Pons (tissue), 1 donor: ENCODE measurements at places on chromosomes 3 and 15.

GRCh38 chr15:62119874-62120273 is 45.2 kb downstream of the C2CD4B start:
- no peak for DNase-seq

DNA sequence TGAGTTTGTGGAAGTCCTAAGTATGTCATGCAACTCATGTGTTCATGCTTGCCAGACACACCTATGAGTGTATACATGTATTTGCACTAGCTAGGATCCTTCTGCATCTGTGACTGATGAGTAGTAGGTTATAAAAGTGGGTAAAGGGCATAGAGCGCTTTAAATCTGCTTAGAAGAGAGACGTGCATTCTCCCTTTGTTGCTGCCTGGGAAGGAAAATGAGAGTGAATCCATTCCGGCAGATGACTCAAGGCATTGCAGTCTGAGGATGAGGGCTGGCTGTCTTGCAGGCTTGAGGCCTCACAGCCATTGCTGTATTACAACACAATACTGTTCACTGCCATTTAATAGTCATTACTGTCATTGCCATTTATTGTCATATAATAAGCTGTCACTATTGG is 120.8 kb upstream of the UMPS start:
- no peak for DNase-seq

DNA sequence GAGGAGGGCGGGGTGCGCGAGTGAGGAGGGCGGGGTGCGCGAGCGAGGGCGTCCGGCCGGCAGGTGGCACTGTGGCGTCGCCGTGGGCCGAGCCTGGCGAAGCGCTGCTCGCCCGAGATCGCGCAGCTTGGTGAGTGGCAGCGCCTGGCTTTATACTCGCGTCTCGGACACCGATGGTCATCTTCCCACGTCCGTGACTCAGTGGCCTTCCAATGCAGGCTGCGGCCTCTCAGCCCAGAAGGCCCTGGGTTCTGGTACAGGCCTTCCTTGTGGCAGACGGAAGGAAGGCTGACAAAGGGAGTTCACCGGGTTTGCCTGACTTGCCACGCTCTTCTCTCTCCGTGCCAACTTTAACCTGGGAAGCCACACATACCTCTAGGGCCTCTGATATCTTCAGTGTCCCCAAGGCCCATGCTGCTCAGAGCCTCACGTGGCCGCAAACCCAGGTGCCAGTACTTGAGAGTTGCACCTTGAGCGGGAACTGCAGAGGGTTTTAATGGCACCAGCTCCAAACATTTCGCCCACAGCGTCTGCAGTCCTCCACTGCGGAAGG is 195.3 kb upstream of the LYSMD4 start:
- DNase-seq, result peak; percentile 74

DNA sequence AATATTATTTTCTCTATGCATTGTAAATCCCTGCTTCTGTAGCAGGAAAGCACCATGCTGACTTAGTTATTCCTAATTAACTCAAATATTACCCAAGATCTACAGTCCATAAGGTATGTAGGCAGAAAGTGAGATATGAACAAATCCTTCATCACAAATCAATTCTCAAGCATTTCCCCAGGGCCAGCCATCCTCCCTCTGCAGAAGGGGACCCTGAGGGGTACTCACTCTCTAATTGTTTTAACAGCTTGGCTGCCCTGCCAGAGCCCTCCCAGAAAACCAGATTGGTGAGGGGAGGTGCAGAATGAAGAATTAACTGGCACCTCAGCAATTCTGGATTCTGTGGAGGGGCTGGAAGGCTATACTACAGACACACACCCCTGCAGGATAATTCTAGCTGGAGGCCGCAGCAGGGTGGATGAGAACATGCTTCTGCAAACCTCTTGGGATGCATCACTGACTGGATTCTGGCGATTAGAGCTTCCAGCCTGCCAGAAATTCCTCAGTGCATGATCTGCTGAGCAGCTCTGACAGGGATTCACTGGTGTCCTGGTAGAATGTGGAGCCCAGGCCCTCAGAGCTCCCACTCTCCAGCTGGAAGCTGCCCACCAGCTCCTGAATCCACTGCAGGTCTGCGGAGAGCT is 88.6 kb upstream of the HERC1 start:
- no peak for DNase-seq

GRCh38 chr3:52240059-52240885 is 1.3 kb upstream of the TWF2 start:
- peak; percentile 88 for DNase-seq

DNA sequence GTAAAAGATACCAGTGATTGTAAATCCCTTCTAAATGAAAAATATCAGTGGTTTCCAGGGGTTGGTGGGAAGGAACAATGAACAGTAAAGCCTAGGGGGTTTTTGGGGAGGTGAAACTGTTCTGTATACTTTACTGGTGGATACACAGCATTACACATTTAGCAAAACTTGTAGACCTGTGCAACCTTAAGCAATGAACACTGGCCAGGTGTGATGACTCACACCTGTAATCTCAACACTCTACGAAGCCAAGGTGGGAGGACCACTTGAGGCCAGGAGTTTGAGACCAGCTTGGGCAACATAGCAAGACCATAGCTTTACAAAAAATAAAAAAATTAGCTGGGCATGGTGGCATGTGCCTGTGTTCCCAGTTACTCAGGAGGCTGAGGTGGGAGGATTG is 1.8 kb downstream of the CCDC13 start:
- DNase-seq, result no peak

GRCh38 chr15:83010709-83011270 is 649 bp downstream of the C15orf40 start:
- peak; percentile 85 for DNase-seq

DNA sequence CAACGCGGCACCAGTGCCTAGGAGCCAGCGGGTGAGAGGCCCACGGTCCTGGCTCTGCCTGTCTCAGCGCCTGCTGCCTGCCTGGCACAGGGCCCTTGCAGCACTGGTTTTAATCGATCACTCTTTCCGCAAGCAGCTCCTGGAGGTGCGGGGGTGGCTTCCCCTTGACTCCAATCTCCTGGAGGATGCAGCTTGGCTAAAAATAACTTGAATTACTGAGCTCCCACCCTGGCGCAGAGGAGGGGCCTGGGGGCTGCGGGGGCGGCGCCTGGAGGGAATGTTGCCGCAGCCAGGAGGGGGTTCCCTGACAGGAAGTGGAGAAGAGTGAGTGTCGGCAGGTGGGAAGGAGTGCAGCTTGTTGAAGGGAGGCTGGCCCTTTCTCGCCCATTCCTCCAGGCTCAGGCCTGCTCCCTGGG is 9.9 kb upstream of the RPL29 start:
- DNase-seq, result peak; percentile 47

- DNase-seq, result no peak
Measured at GRCh38 chr3:177429771-177430170, 232.5 kb upstream of the TBL1XR1 start.

GRCh38 chr3:196971094-196971698 is 2.6 kb upstream of the PIGZ start:
- no peak for DNase-seq

- DNase-seq, result no peak
Measured at GRCh38 chr3:130671545-130672312, 74.9 kb downstream of the PIK3R4 start.

- DNase-seq, result no peak
Measured at GRCh38 chr3:130259166-130259874, 86.2 kb upstream of the COL6A5 start.

- no peak for DNase-seq
Measured at GRCh38 chr3:123692671-123693070, 107.8 kb upstream of the HACD2 start.

DNA sequence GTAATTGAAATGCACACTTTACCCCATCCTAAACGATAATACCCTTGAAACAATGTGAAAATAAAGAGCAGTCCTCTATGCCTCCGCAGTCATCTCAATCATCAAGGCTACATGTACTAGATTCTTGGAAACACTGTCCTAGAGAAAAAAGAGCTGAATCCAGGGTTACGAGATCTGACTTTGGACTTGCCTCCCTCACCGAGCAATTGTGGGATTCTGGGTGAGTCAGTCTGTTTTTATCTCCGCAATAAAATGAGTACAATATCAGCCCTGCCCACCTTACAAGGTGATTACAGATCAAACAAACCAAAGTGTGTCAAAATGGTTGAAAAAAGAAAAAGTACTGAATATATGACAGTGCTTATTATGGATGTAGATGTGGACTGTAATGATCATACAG is 152.3 kb upstream of the SNTN start:
- DNase-seq, result no peak

DNA sequence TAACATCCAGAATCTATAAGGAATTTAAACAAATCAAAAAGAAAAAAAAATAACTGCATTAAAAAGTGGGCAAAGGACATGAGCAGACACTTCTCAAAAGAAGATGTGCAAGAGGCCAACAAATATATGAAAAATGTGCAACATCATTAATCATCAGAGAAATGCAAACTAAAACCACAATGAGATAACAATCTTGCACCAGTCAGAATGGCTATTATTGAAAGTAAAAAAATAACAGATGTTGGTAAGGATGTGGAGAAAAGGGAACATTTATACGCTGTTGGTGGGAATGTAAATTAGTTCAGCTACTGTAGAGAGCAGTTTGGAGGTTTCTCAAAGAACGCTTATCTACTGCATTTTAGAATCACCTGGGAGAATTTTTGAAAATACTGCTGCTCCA is 186.1 kb downstream of the OTOL1 start:
- no peak for DNase-seq

DNA sequence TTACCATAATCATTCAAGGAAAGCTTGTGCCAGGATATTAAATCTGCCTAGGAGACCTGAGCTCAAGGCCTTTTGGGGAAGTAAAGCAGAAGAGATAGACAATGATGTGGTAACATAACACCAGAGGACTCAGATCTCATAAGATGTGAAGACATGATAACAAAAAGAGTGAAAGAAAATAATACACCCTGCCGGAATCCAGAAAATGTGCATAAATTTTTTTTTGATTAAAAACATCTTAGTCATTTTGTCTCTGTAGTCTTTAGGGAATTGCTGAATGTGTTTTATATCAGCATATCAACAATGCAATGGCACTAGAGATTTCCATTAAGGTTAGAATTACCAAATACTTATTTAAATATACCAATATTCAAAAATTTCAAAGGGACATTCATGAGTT is 326.8 kb upstream of the ROBO1 start:
- no peak for DNase-seq

GRCh38 chr15:83249030-83249343 is 35.5 kb downstream of the BNC1 start:
- DNase-seq, result no peak

- no peak for DNase-seq
Measured at GRCh38 chr3:175336406-175337133, 477.4 kb downstream of the NAALADL2 start.

DNA sequence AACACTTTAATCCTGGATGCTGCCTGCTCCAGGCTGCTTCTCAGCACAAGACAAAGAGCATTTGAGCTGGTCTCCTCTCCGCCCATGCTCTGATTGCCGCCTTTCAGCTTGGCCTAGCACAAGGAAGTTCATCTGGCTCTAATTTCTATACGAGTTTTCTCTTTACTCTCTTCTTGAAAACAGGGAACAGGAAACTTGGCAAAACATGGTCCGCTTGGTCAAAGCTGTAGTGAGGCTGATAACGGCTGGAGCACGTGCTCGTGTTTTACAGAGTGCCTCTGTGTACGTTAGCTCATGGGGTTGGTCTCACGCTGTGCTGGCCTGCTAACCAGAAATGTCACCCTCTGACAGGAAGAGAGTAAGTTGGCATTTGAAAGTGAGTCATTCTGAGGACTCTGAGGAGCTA is 19.2 kb downstream of the RARRES1 start:
- peak; percentile 78 for DNase-seq

GRCh38 chr3:31541089-31541488 is 8.4 kb downstream of the STT3B start:
- DNase-seq, result no peak

DNA sequence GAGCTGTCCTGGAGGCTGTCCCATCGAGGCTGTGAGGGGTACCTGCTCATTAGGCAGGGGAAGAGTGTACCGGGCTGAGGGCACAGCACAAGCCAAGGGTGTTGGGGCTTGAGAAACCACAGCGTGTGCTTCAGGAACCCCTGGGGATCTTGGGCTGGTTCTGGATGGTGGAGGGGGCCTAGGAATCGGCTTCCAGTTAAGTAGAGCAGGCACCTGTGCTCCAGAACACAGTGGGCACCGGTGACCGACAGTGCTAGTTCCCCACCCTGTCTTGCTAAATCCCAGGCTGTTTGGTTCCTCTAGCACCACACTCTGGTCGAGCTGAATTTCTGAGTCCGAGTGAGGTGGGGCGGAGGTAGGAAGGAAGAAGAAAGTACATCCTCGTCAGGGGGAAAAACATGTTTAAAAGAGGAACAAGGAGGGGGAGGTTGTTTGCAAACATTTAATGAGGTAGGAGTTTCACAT is 29.1 kb downstream of the SLC6A6 start:
- no peak for DNase-seq

DNA sequence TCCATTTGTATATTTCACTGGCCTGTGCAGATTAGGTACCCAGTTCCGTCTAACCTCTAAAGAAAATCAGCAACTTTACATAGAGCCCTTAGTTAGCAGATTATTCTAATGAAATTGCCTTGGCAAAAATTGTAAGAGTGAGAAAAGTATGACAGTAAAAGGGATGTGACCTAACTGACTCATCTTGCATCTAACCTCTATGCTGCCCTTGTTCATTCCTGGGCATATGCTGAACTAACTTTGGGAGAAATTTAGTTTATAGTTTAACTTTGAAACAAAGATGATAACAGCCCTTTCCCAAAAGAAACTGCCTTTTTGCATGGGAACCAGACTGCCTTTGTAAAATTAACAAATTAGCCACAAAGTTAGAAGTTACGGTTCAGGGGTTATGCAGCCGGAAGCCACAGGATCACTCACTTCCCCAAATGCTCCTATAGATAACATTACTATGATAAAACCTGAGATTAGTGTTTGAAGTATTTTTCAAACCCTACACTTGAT is 839.8 kb upstream of the ALCAM start:
- DNase-seq, result no peak

GRCh38 chr15:56964182-56964581 is 45.7 kb downstream of the TCF12 start:
- no peak for DNase-seq

GRCh38 chr3:187072102-187072501 is 67.2 kb downstream of the RPL39L start:
- DNase-seq, result no peak

- DNase-seq, result no peak
Measured at GRCh38 chr3:143653493-143653892, 194.8 kb downstream of the SLC9A9 start.
